ENCODE measurements at places on chromosomes 7 and 10. TPM values are rescaled to one million over a fixed set of nuclear protein-coding genes. Genes with fewer than 3 reads are reported as not detected.
A peak's percentile ranks its signal among the peaks of the same experiment; 100 is the strongest.

EDRF1 gene
- total RNA-seq, result 8.2 TPM

RAPGEF5 gene
- total RNA-seq, result 23.1 TPM

CTAGE4 gene
- 3.2 TPM for total RNA-seq

SEMA3C gene
- total RNA-seq, result 0.93 TPM

CFAP46 gene
- 0.16 TPM for total RNA-seq

PITRM1 gene
- total RNA-seq, result 41.6 TPM

- H3K27me3 ChIP-seq, result no peaks in the 10 kb centered on the region
- no peaks in the 10 kb centered on the region for H3K36me3 ChIP-seq
- H3K27ac ChIP-seq, result no peak overlapping the region
- H3K4me1 ChIP-seq, result no peaks in the 10 kb centered on the region
- no peak for DNase-seq
These were observed 27.2 kb downstream of the LSM5 start for GRCh38 chr7:32462977-32463376.

GRCh38 chr10:28743576-28743975 is 66.3 kb downstream of the BAMBI start:
- no peak overlapping the region for H3K4me3 ChIP-seq
- no peaks in the 10 kb centered on the region for H3K27me3 ChIP-seq
- no peaks in the 10 kb centered on the region for H3K36me3 ChIP-seq
- H3K27ac ChIP-seq, result no peak overlapping the region

DNA sequence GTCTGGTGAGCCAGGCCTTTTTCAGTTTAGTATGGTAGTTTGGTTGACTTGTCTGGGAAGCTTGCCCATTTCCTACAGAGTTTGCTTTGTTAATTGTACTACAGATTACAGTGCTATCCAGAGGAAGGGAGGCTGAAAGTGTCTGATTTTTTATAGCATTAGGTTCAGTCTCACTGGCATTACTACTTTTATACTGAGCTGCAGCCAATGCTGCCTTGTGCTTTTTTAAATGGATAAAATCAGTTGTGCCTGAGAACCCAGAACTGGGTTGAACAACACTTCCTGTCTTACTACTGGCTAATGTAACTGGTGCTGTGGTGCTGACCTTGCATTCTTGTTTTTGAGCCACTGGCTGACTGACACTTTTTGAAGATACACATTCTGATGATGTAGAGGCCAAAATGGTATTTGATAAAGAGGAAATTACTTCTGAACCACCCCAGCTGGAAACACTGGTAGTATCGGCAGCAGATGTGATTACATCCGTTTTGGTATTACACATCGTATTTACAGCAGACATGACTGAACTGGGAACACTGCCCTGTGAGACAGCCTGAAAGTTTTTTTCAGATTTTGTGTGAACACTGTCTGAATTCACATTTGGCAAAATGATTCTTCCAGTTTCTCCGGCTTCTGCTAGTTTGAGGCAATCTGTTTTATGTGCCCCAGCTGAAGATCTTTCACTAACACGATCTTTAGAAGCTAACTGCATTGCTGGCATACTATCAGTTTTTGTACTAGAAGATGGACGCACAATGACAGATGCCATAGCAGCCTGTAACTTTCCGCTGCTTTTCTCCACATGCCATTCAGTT is 74.1 kb downstream of the NRBF2 start:
- no peaks in the 10 kb centered on the region for H3K27me3 ChIP-seq
- DNase-seq, result no peak
- H3K4me3 ChIP-seq, result no peak overlapping the region

- H3K4me1 ChIP-seq, result no peaks in the 10 kb centered on the region
- H3K27me3 ChIP-seq, result no peaks in the 10 kb centered on the region
- H3K4me3 ChIP-seq, result no peak overlapping the region
- DNase-seq, result no peak
- H3K36me3 ChIP-seq, result no peaks in the 10 kb centered on the region
These were observed 50.6 kb downstream of the ADAMTS14 start for GRCh38 chr10:70722820-70723424.

DNA sequence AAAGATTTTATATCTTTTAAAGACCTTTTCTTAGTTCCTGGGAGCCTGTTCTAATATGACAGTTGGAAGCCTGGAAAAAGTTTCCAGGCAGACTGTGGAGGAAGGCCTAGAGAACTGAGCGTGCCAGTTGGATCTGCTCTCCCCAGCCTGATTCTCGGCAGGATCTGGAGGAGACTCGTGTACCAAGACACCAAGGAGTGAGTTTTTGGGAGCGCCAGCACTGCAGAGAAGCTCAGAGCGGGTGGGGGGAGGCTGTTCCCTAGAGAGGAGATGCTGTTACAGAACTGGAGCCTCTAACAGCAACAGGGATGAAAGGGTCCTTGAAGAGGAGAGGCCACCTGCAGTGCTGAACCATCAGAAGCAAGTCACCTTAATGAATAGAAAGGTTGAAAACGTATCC is 52.9 kb downstream of the LYZL2 start:
- peaks cover 11% of the 10 kb centered on the region for H3K4me1 ChIP-seq
- H3K36me3 ChIP-seq, result no peaks in the 10 kb centered on the region
- H3K27me3 ChIP-seq, result no peaks in the 10 kb centered on the region
- H3K4me3 ChIP-seq, result no peak overlapping the region
- no peak for DNase-seq
- no peak overlapping the region for H3K27ac ChIP-seq

DNA sequence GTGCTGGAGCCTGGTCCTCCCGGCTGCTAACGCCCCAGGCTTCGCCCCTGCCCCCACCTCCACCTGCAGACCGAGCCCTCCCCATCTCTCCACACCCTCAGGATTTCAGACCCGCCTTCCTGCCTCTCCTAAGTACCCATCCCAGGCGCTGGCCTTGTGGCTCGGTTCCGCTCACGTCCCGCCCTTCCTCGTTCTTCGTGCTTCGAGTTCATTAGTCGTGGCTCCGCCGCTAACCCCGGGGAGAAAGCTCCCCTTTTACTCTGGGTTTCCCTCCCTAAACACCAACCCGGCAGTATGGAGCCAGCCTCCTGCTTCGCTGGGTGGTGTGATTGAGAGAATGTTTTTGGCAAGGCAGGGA is 11.2 kb downstream of the EMX2 start:
- no peak for DNase-seq
- H3K27ac ChIP-seq, result no peak overlapping the region
- peaks cover 5% of the 10 kb centered on the region for H3K27me3 ChIP-seq
- no peaks in the 10 kb centered on the region for H3K36me3 ChIP-seq
- H3K4me3 ChIP-seq, result no peak overlapping the region

DNA sequence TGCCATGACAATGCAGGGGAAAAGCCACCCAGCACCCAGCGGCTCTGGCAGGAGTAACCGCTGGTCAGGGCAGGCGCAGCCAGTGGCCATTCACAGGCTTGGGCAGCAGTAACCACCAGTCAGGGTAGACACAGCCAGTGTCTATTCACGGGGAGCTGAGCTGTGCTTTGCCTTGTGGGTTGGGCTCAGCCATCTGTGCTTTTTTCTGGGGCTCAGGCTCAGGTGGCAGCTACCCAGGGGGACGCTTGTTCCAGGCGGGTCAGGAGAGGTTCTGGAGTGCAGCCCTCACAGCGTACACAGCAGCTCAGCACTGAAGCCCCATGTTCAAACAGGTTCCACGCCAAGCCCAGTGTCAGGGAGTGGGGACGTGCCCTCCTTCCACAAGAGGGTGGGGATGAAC is 28.5 kb downstream of the FOXL3 start:
- H3K36me3 ChIP-seq, result no peaks in the 10 kb centered on the region
- H3K4me3 ChIP-seq, result no peak overlapping the region
- H3K27me3 ChIP-seq, result no peaks in the 10 kb centered on the region
- peak; percentile 42 for DNase-seq
- H3K27ac ChIP-seq, result no peak overlapping the region

GRCh38 chr7:141074162-141074991 is 513 bp downstream of the TMEM178B start:
- peaks cover 13% of the 10 kb centered on the region for H3K27me3 ChIP-seq
- DNase-seq, result peak; percentile 22
- peak overlapping the region; percentile 32 for H3K4me3 ChIP-seq
- H3K4me1 ChIP-seq, result no peaks in the 10 kb centered on the region
- H3K27ac ChIP-seq, result no peak overlapping the region

DNA sequence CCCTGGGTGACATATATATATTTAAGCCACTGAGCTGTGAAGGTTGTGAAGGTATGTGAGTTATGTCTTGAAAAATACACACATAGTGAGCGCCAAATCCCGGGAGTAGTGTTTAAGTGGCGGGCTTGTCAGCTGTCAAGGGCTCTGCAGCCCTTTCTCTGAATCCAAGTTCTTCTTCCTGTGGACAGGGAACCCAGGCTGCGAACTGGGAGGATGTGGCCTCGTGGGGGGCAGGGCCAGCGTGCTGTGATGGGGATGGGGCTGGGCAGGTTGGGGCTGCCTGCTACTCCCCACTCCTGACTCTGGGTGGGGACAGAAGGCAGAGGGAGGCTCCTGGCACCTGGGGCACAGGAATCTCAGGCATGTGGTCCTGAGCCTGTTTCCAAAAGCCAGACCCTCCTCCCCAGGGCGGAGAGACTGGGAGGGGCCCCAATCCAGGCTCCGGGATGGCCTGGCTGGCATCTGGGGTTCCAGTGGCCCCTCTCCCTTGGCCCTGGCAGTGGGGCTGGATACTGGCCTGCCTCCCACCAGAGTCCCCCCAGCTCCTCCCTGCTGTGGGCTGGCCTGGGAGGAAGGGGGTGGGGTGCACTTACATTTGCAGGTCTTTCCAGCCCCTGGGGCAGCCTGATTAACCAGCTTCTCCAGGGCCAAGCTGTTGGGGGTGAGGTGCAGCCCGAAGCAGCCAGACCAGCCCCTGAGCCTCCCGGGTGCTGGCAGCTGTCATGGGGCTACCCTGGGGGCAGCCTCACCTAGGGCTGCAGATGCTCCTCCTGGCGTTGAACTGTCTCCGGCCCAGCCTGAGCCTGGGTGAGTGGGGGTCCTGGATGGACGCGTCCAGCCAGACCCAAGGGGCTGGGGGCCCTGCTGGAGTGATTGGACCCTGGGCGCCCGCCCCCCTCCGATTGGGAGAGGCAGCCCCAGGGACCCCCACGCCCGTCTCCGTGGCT is at the start of gene UPK3B:
Gene UPK3B (plus strand): TSS at position 622 of the 947 bp plus-strand sequence. CDS start 101 bp downstream, at position 723.
- H3K36me3 ChIP-seq, result no peaks in the 10 kb centered on the region
- no peaks in the 10 kb centered on the region for H3K27me3 ChIP-seq
- no peaks in the 10 kb centered on the region for H3K4me1 ChIP-seq
- H3K4me3 ChIP-seq, result no peak within 1 kb of the TSS
- DNase-seq, result no peak
- no peak within 1 kb of the TSS for H3K27ac ChIP-seq

GRCh38 chr10:10346390-10347150 is 671.1 kb upstream of the CELF2 start:
- no peaks in the 10 kb centered on the region for H3K27me3 ChIP-seq
- H3K4me3 ChIP-seq, result no peak overlapping the region
- H3K4me1 ChIP-seq, result no peaks in the 10 kb centered on the region

- no peaks in the 10 kb centered on the region for H3K27me3 ChIP-seq
- no peak overlapping the region for H3K27ac ChIP-seq
- H3K4me3 ChIP-seq, result no peak overlapping the region
- DNase-seq, result peak; percentile 17
These were observed 41.4 kb upstream of the DMBT1 start for GRCh38 chr10:122519144-122519543.

DNA sequence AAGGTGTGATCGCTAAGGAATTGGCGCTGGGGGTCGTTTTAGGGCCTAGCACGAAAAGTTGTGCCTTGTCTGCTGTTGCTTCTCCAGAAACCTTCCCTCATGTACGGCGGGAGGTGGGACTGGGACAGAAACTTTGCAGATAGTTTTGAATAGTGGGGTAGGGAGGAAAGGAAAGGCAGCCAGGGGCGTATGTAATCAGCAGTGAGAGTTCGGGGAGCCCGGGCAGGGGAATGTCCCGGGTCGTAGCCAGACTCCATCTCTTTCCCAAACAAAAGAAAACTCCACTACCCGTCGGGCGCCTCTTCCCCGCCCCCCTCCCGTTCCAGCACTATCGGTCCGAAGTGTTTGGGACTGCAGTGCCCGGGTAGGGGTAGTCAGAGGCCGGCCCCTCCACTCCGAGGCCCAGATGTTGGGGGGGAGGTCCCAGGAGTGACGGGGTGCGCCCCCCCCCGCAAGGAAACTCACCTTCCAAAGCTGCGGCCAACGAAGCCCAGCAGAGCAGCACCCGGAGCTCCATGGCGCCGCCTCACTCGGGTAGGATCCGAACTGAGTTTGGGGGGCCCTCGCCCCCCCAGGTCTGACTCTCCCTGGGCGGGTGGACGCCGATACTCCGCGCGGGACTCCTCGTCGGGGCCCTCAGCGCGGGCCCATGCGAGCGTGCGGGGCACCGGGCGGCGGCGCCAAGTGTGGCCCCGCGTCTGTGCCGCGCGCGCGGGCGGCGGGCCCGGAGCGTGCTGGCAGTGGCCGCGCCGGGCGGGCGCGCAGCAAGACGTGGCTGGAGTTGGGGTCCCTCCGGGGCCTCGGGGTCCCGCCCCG is 601 bp downstream of the EPHB4 start:
- H3K4me3 ChIP-seq, result peak overlapping the region; percentile 70
- no peaks in the 10 kb centered on the region for H3K27me3 ChIP-seq
- H3K36me3 ChIP-seq, result peaks cover 10% of the 10 kb centered on the region
- H3K4me1 ChIP-seq, result no peaks in the 10 kb centered on the region
- peak; percentile 49 for DNase-seq
- peak overlapping the region; percentile 56 for H3K27ac ChIP-seq

DNA sequence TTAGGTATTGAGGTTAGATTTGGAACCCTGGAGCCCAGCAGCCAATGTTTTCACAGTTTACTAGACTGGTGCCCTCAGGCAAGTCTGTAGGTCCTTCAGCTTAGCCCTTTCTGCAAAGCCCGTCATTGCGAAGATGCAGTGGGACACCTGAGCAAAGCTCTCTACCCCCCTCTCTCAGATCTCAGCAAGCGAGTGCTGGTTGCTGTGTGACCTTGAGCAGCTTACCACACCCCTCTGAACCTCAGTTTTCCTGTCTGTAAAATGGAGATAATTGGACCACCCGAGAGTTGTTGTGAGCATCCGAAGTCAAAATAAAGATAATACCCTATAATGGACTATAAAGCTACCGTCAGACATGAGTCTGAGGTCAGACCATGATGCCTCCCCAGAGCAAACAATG is 3.7 kb downstream of the NPC1L1 start:
- H3K36me3 ChIP-seq, result no peaks in the 10 kb centered on the region
- H3K27me3 ChIP-seq, result no peaks in the 10 kb centered on the region
- H3K4me3 ChIP-seq, result peak overlapping the region; percentile 73
- DNase-seq, result no peak
- peaks cover 42% of the 10 kb centered on the region for H3K4me1 ChIP-seq

DNA sequence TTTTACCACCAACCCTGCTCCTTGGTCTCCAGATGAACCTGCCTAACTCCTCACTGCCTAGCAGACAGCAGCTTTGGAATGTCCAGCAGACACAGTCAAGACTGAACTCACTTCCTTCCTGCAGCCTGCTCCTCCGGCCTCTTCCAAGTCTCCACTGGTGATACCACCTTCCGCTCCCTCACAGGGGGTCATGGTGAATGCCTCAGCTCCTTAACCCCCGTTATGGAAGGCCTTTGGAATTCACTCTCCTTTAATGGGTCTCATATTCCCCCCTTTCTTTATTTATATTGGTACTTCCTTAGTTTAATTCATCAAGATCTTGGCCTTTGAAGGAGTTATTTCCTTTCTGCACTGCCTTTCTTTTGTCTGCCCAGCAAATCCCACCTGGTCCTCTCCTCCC is 44.9 kb upstream of the ZNF32 start:
- H3K4me3 ChIP-seq, result no peak overlapping the region
- DNase-seq, result no peak
- no peaks in the 10 kb centered on the region for H3K36me3 ChIP-seq
- H3K27ac ChIP-seq, result no peak overlapping the region

Data from right lobe of liver (tissue), 6 donors.